Psoas muscle (tissue), 8 donors: ENCODE measurements at places on chromosomes 16 and 17. TPM values are rescaled to one million over a fixed set of nuclear protein-coding genes. Genes with fewer than 3 reads are reported as not detected.

EVI2B gene
- 0.85 TPM for total RNA-seq

DOC2B gene
- 3.3 TPM for total RNA-seq

PRSS33 gene
- total RNA-seq, result not detected

DNA sequence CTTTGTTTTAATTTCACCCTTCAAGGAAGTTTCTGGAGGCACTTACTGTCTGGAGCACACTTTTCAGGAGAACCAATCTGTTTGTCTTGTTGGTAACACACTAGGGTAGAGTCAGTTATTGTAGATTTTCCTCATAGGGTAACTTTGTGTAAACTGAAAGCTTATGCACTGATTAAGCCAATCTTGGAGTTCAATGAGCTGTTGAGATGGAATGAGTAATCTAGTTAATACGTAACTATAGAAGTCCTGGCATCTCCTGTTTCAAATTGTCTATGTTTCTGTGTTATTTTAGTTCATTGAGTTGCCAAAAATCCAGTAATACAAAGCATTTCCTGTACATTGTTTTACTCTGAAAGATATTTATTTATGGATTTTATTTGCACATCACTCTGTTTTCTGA lies 111.6 kb upstream of the HAS3 start:
- H3K4me3 ChIP-seq, result no peak overlapping the region
- no peaks in the 10 kb centered on the region for H3K4me1 ChIP-seq
- H3K27me3 ChIP-seq, result no peaks in the 10 kb centered on the region
- no peaks in the 10 kb centered on the region for H3K36me3 ChIP-seq
- no peak overlapping the region for H3K27ac ChIP-seq

GRCh38 chr16:81875461-81875860 lies 96.4 kb downstream of the PLCG2 start:
- no peak overlapping the region for H3K4me3 ChIP-seq
- H3K27ac ChIP-seq, result no peak overlapping the region
- no peak for DNase-seq
- H3K36me3 ChIP-seq, result no peaks in the 10 kb centered on the region
- H3K27me3 ChIP-seq, result no peaks in the 10 kb centered on the region

DNA sequence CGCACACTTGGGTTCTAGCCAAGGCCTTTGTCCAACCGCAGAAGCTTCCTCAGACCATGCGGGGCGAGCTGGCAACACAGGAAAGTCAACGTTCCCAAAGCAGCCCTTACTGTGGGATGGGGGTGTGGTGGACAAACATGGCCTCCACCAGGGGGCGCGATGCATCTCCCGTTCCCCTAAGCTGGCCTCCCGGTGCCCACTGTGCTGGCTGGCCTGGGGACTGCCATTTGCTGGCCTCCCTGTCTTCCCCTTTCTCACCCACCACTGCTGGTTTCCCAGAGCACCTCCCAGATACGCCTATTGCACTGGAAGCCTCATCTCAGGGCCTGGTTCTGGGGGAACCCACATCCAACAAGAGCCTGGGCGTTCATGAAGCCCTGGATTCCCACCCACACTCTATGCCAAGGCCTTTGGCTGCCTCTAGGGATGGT lies 145.3 kb downstream of the IRF8 start:
- H3K4me3 ChIP-seq, result no peak overlapping the region
- no peaks in the 10 kb centered on the region for H3K4me1 ChIP-seq
- peaks cover 16% of the 10 kb centered on the region for H3K27me3 ChIP-seq
- peak; percentile 34 for DNase-seq

GRCh38 chr16:23979982-23980381 lies 144.2 kb downstream of the PRKCB start:
- no peaks in the 10 kb centered on the region for H3K4me1 ChIP-seq
- H3K27ac ChIP-seq, result no peak overlapping the region
- H3K36me3 ChIP-seq, result no peaks in the 10 kb centered on the region
- H3K4me3 ChIP-seq, result no peak overlapping the region
- no peaks in the 10 kb centered on the region for H3K27me3 ChIP-seq
- DNase-seq, result no peak

GRCh38 chr17:31722251-31723056 lies 136.6 kb downstream of the COPRS start:
- H3K36me3 ChIP-seq, result no peaks in the 10 kb centered on the region
- H3K27me3 ChIP-seq, result no peaks in the 10 kb centered on the region
- DNase-seq, result no peak
- no peaks in the 10 kb centered on the region for H3K4me1 ChIP-seq
- H3K4me3 ChIP-seq, result no peak overlapping the region
- H3K27ac ChIP-seq, result no peak overlapping the region

GRCh38 chr16:1991135-1991551 lies 1.4 kb downstream of the SYNGR3 start:
- H3K36me3 ChIP-seq, result no peaks in the 10 kb centered on the region
- DNase-seq, result no peak
- peaks cover 13% of the 10 kb centered on the region for H3K4me1 ChIP-seq
- peak overlapping the region; percentile 7 for H3K4me3 ChIP-seq
- H3K27me3 ChIP-seq, result peaks cover 34% of the 10 kb centered on the region

DNA sequence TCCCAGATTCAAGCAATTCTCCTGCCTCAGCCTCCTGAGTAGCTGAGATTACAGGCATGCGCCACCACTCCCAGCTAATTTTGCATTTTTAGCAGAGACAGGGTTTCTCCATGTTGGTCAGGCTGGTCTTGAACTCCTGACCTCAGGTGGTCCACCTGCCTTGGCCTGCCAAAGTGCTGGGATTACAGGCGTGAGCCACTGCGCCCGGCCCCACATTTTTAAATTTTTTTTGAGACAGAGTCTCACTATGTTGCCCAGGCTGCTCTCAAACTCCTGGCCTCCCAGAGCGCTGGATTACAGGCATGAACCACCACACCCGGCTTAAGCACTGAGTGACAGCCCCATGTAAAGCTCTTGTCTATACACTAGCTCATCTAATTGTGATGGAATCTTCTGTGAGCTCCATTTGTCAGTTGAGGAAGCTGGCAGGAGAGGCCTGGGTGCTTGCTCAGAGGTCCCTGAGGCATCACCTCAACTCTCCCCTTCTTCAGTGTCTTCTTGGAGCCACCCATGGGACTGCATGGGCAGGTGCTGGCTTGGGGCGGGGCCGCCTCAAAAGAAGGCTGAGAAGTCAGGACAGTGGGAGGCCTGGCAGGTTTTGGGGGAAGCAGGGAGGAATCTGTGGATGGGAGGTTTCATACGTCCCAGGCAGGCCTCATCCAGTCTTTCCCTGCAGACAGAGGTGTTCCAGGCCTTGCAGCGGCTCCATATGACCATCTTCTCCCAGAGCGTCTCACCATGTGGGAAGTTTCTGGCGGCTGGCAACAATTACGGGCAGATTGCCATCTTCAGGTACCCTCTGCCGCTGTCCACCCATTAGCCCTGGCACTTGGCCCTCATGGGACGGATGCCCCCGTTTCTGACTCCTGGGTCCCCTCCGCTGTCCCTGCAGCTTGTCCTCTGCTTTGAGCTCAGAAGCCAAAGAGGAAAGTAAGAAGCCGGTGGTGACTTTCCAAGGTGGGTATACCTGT lies 1.5 kb downstream of the THOC6 start:
- H3K4me1 ChIP-seq, result peaks cover 28% of the 10 kb centered on the region
- H3K27me3 ChIP-seq, result peaks cover 12% of the 10 kb centered on the region
- peak overlapping the region; percentile 94 for H3K4me3 ChIP-seq
